ENCODE measurements at places on chromosomes 7 and 10.

DNA sequence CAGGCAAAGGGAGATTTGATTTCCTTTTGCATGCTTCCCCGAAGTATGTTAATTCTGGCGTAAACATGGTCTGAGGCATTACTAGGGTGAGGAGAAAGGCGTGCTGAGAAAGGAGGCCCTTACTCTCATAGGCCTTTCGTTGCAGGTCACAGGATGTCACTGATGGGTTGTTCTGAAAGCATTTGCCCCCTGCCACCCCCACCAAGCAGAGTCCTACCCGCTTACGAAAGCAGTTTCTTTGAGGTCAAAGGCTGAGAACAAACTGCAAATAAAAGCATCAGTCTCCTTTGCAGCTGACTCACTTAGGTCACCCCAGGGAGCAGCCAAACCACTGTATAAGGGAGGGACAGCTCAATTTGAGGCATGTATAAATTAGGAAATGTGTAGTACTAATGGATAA is 57.1 kb downstream of the BPGM start:
- no peak for DNase-seq

- no peak for DNase-seq
Measured at GRCh38 chr7:26365901-26366275, 74.2 kb downstream of the SNX10 start.

- no peak for DNase-seq
Measured at GRCh38 chr7:140881507-140882228, 43.1 kb downstream of the BRAF start.

DNA sequence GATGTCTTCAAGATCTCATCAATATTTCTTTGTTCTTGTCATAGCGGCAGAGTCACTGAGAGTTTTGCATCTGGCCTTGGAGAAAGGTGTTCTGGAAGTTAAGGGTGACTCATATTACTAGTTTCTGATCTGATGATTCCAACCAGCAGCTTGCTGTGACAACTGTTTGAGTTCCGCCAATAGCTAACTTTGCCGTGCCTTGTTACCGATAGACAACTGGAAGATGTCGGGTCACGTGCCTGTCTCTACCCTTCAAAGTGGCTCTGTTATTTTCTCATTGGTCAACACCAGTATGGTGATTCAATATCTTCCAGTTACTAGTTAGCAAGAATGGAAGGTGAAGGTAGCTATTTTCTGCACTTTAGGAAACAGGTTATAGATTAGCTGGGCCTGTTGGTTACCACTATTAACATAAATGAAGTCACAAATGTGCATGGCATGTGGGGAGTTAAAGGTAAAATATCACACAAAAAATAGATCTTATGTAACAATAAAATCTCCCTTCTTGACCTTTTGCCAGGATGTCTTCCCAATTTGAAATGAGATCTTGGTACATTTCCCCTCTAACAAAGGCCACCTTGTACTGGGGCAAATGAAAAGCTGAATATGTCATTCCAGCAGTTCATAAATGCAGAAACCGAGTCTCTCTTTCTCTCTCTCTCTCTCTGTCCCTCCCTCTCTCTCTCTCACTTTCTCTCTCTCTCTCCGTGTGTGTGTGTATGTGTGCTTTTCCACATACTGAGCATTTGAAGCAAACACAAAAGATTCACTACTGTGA is 2.6 kb upstream of the MGAM2 start:
- no peak for DNase-seq

- DNase-seq: no peak
Measured at GRCh38 chr7:107394831-107395230, 75.0 kb upstream of the GPR22 start.

DNA sequence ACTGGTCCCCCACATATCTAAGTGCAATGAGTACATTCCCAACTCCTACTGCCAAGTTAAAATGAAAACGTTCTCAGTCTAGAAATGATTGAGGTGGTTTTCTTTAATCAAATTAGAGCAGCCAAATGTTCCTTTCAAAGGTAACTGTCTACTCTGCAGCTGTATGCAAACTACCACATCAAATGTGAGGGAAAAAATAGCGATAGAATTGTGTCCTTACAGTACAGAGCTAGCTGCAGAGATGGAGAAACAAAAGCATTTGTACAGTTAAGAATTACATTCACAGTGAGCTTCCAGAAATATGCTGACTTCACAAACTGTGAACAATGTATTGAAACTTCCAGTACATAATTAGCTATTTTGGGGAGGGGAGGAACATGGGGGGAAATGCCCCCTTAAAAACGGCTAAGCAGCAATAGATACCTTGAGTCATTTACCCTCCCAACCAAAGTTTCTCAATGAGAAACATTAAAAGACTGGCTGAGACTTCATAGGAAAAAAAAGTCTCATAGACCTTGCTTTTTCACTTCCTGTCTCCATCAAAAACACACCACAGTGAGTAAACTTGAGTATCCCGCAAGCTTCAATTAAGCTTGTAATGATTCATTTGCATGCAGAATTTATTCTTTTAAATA is 22.9 kb downstream of the CDK6 start:
- DNase-seq: peak; percentile 55

GRCh38 chr7:106566196-106566595 is 94.8 kb downstream of the CCDC71L start:
- no peak for DNase-seq

- no peak for DNase-seq
Measured at GRCh38 chr7:90181485-90181884, 27.2 kb downstream of the STEAP1 start.

DNA sequence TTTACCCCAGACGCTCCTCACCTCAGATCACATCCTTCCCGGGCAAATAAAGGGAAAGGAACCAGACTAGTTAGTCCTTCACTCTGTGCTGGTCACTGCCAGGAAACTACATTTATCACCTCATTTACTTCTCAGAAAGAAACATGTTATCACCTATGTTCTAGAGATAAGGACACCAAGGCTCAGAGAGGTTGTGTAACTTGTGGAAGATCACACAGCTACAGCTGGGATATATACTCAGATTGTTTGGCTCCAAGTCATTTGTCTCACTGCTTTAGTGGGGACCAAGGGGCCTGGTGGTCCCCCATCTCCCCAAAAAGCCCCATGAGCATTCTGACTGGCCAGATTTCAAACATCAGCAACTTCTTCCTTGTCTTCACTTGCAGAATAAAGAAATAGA is 17.5 kb upstream of the BTBD16 start:
- no peak for DNase-seq

GRCh38 chr10:128540781-128541761 is 414.8 kb upstream of the MKI67 start:
- DNase-seq: no peak

DNA sequence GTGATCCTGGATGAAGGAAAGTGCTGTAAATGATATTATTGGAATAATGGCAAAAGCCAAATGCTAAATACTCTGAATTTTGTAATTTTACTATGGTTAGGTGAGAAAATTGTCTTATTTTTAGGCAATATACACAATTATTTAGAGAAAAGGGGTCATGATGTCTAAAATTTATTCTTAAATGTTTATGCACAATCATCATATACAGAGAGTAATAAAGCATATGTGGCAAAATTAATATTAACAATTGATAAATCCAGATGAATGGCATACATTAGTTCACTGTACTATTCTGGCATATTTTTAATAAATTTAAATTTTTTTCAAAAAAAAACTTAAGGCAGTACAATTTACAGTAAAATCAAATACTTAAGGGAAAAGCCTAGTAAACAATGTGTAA is 7.4 kb downstream of the IPMK start:
- DNase-seq: no peak

- DNase-seq: no peak
Measured at GRCh38 chr7:88089561-88089960, 130.3 kb downstream of the SRI start.

- no peak for DNase-seq
Measured at GRCh38 chr10:124534231-124534798, 72.7 kb downstream of the LHPP start.

DNA sequence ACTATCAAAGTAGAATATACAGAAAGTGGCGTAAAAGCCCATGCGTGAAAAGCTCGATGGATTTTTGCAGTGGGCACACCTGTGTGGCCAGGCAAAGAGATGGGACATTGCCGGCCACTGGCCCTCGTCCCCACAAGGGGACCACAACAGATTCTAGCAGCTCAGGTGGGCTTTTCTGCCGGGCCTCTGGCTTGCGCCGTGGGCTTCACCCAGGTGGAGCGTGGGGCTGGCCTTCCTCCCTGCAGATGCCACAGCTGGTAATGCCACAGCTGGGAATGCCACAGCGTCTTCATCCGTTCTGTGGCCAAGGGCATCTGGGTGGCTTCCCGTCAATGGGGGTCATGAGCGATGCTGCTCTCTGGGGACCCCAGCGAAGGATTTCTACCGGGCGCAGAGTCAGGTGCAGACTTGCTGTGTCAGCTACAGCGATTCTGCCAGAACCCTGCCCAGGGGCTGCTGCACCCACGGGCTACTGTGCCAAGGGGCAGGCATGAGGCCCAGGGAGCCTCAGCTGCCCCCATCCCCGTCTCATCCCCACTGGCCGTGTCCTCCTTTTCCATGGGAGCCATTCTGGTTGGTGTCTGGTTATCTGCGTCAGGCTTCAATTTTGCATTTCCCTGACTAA is 52.5 kb upstream of the NKX6-2 start:
- no peak for DNase-seq

DNA sequence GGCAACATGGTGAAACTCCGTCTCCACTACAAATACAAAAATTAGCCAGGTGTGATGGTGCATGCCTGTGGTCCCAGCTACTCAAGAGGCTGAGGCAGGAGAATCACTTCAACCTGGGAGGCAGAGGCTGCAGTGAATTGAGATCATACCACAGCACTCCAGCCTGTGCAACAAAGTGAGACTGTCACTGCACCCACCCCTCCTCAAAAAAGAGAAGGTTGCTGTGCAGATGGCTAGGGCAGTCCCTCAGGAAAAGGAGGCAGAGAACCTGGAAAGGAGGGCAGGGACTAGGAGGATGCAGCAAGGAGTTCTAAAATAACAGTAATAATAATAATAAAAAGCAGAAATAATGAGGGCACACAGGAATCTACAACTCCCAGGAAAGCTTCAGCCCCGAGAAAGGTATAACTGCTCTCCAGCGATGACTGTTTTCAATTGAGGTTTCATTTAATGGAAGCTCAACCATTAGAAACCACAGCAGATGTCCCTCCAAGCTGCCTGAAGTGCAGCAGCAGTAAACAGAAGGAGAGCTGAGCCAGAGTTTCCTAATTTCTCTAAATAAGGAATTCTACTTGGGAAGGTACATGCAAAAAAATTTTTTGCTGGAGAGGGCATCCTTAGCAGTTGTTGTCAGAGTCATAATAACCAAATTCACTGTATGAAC is 326.5 kb downstream of the GATA3 start:
- peak; percentile 46 for DNase-seq
